ENCODE measurements at places on chromosomes 3 and 15.

DNA sequence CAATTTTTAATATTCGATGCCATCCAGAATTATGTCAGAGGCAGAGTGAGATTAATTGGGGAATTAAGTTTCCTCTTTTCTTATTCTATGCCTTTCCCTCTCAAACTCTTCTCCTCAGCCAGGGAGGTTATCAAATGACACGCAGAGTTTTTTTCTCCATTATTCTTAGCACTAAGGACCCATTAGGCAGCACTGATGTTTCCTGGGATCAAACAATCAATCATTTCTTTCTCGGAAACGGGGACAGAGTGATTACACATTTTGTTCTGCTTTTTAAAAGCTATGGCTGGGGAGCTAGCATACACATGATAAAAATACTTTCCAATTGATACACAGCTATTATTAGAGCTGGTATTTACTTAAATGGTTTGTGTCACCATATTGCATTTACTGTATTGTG is 35.3 kb upstream of the PSMD6 start:
- no peaks in the 10 kb centered on the region for H3K4me1 ChIP-seq
- no peak for DNase-seq
- no peak overlapping the region for H3K27ac ChIP-seq
- H3K4me3 ChIP-seq, result no peak overlapping the region

- H3K4me1 ChIP-seq, result no peaks in the 10 kb centered on the region
- H3K27me3 ChIP-seq, result no peaks in the 10 kb centered on the region
- no peak overlapping the region for H3K27ac ChIP-seq
- no peak for DNase-seq
Measured at GRCh38 chr3:96869316-96869715, 54.9 kb downstream of the EPHA6 start.

DNA sequence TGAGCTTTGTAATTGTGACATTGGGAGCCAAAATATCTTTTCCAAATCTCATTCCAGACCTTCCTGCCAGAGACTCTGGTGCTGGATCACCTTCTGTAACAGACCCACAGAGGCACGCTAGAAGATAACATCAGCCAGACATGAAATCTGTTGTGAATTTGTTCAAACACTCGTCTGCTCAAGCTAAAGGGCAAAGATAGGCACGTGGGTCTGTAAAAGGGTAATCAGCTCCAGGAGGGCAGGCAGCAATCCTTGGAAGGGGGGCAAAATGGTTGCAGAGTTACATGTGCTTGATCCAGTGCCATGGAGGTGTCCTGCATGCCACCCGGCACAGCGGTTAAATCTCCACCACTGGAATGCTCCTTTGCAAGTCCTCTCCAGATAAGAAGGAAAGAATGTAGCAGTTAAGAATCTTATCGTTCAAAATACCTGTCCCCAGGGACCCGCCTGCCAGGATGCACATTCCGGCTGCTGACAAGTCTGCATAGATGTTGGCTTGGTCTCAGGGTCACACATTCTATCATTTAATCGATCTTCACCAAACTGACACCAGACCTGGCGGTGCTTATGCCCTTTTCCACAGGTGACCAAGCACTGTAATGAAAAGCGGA is 74.8 kb downstream of the ADAMTS9 start:
- H3K27ac ChIP-seq, result peak overlapping the region; percentile 26
- H3K4me3 ChIP-seq, result no peak overlapping the region
- H3K4me1 ChIP-seq, result no peaks in the 10 kb centered on the region
- no peaks in the 10 kb centered on the region for H3K27me3 ChIP-seq

- H3K27me3 ChIP-seq, result no peaks in the 10 kb centered on the region
- H3K27ac ChIP-seq, result no peak overlapping the region
- no peaks in the 10 kb centered on the region for H3K36me3 ChIP-seq
- H3K4me1 ChIP-seq, result no peaks in the 10 kb centered on the region
Measured at GRCh38 chr15:49507261-49507660, 84.2 kb downstream of the FGF7 start.

- no peaks in the 10 kb centered on the region for H3K27me3 ChIP-seq
- H3K4me1 ChIP-seq, result peaks cover 7% of the 10 kb centered on the region
- peak overlapping the region; percentile 94 for H3K27ac ChIP-seq
- H3K4me3 ChIP-seq, result peak overlapping the region; percentile 97
- peak; percentile 79 for DNase-seq
Measured at GRCh38 chr15:68278345-68278594, 725 bp downstream of the FEM1B start.

DNA sequence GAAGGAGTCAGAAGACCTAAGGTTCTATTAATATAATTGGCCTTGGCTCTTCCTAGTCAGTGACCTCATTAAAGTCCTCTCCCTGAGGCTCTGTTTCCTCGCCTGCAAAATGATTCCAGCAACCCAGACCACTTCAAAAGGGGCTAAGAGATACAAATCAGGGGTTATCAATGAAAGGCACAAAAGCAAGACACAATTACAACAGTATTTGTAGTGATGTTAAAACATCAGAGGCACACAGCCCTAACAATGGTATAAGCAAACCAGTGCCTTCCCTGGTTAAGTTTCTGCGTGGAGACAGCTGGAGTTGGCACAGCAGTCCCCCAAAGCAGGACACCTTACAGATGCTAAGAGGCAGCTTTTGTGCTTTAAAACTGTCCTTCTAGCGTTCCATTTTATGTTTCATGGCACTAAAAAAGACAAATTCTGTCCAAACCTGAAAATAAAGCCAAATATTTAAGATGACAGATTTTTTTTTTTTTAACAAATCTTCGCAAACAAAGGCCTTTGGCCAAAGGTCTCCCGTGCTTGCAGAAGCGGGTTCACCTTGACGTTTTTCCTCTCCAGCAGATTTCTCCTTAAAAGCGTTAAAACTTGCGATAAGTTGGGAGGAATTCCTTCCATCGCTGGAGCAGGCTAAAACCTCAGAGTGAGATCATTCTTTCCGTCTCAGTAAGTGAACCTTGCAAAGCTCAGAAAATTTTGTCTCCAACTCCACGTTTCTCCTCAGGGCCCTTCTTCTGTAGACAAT is 999 bp downstream of the ZNF280D start:
- peak; percentile 55 for DNase-seq
- H3K27me3 ChIP-seq, result no peaks in the 10 kb centered on the region
- H3K27ac ChIP-seq, result peak overlapping the region; percentile 84
- no peaks in the 10 kb centered on the region for H3K36me3 ChIP-seq
- H3K4me1 ChIP-seq, result peaks cover 7% of the 10 kb centered on the region

DNA sequence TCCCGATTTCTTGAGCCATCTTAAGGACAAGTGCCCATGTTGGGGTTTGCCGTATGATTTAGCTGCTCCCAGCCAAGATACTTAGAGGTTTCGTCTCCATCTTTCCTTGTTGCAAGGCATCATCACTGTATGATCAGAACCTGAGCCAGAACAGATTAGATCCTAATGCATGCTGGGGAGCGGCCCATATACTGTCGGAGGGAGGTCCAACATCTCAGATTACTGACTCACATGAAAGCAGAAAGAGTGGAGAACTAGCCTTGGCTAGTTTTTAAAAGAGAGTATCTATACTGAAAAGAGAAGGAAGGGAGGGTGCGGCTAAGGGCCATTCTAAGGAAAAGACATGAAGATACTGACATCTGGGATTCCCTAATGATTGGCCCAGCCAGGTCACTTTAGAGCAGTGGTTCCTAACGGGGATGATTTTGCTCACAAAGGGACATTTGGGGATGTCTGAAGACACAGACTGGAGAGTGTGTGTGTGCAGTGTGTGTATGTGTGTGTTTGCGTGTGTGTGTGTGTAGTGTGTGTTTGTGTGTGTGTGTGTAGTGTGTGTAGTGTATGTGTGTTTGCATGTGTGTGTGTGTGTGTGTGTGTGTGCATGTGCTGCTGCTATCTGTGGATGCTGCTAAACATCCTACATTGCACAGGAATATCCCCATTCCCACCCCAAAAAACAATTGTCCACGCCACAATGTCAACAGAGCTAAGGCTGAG is 12.3 kb upstream of the LYSMD4 start:
- no peaks in the 10 kb centered on the region for H3K4me1 ChIP-seq
- H3K36me3 ChIP-seq, result no peaks in the 10 kb centered on the region
- H3K4me3 ChIP-seq, result no peak overlapping the region

GRCh38 chr15:32685576-32685975 is 32.2 kb upstream of the GREM1 start:
- no peak for DNase-seq
- H3K4me3 ChIP-seq, result no peak overlapping the region
- no peaks in the 10 kb centered on the region for H3K4me1 ChIP-seq
- no peaks in the 10 kb centered on the region for H3K36me3 ChIP-seq

DNA sequence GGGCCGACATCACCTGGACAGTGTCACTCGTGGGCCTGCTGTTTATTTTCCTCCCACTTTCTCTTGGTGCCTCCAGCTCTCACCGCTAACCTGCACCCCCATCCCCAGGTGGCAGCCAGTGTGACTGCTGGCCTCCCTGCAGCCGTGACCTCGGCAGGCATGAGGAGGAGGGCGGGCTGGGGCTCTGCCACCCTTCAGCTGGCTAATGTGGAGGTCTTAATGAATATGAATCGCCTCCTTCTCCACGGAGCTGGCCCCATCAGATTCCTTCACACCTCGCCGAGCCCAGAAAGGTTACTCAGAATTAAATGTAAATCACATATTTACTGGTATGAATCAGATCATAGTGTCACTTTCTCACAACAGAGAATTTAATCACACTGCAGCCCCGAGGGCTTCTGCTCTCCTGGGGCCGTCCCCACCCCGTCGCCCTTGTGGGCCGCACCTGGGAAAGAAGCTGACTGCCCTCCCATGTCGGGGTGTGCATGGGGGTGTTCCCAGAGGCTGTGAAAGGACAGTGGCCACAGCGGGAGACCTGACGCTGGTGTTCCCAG is 171.1 kb upstream of the TLE3 start:
- no peaks in the 10 kb centered on the region for H3K27me3 ChIP-seq
- peak overlapping the region; percentile 54 for H3K27ac ChIP-seq
- H3K4me1 ChIP-seq, result peaks cover 45% of the 10 kb centered on the region
- DNase-seq, result peak; percentile 76
- no peak overlapping the region for H3K4me3 ChIP-seq
- no peaks in the 10 kb centered on the region for H3K36me3 ChIP-seq

GRCh38 chr3:41434781-41435180 is 235.5 kb downstream of the CTNNB1 start:
- no peak overlapping the region for H3K4me3 ChIP-seq
- no peaks in the 10 kb centered on the region for H3K4me1 ChIP-seq
- no peaks in the 10 kb centered on the region for H3K36me3 ChIP-seq
- no peaks in the 10 kb centered on the region for H3K27me3 ChIP-seq

DNA sequence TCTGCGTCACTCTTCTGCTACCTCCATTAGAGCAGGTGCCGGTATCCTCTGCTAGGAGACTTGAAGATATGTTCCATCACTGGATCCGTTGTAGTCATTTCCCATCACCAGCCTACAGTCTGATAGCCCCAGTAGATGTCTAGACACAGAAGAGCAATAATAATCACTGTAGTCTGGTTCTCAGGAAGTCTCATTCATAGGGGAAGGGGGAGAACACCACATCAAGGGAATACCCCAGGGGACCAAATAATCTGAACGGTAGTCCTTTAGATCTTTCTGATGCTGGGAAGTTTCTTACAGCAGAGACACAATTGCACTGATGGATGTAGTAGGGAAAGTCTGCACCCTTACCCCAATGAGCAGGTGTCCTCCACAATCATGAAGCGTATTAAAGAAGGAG is 595.0 kb downstream of the EPHA3 start:
- no peaks in the 10 kb centered on the region for H3K27me3 ChIP-seq
- H3K4me1 ChIP-seq, result no peaks in the 10 kb centered on the region
- no peak overlapping the region for H3K4me3 ChIP-seq
- no peak overlapping the region for H3K27ac ChIP-seq

GRCh38 chr3:140276703-140277102 is 341.7 kb downstream of the CLSTN2 start:
- no peak for DNase-seq
- H3K36me3 ChIP-seq, result no peaks in the 10 kb centered on the region

DNA sequence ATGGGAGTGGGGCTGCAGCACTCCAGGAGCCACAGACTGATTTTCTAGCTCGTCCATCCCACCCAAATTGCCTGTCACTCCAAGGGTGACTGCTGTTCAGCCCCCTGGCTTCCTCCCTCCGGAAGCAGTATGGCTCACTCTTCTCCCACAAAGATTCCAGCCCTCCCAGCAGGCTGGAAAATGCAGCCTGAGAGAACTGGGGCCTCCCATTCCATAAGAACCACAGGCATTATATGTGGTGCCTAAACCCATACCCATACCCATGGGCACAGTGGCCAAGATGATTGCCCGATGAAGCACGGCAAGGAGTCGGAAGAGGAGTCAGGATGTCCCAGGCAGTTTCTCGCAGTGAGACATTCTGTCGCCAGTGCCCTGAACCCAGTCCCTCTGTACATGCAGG is 6.0 kb upstream of the VILL start:
- H3K27ac ChIP-seq, result no peak overlapping the region
- DNase-seq, result no peak
- H3K36me3 ChIP-seq, result peaks cover 3% of the 10 kb centered on the region
- no peaks in the 10 kb centered on the region for H3K4me1 ChIP-seq
- no peaks in the 10 kb centered on the region for H3K27me3 ChIP-seq

DNA sequence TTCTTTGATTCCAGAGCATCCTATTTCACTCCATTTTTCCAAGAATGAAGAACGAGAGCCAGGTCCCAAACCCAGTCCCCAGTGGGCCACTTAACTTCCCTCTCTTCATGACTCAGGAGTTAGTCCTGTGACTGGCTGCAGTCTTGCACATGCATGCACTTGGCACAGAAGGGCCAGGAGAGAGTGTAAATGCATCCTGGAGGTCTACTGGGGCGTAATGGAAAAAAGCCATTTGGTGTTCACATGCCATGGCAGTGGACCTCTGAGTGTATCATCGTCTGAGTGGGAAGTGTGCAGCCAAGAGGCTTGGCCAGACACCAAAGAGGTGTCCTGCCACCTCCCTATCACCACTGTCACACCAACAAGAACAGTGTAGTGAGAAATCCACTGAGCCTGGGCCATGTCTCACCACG is 15.1 kb upstream of the RFTN1 start:
- no peak overlapping the region for H3K27ac ChIP-seq
- DNase-seq, result no peak
- no peaks in the 10 kb centered on the region for H3K36me3 ChIP-seq
- no peaks in the 10 kb centered on the region for H3K4me1 ChIP-seq
- no peaks in the 10 kb centered on the region for H3K27me3 ChIP-seq
- no peak overlapping the region for H3K4me3 ChIP-seq

DNA sequence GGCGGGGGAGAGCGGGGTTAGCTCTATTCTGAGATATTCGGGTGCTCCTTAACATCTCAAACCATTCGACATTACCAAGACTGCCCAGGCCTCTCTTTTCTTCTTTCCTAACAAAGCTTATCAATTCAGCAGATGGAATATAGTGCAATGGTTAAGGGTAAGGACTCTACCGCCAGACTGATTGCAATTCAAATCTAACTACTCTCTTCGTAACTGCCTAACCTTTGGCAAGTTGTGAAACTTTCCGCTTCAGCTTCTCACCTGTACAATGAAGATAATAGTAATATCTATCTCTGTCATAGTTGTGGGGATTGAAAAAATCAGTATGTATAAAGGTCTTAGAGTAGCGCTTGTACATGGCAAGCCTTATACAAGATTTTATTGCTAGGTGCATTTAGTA is 972 bp downstream of the UBA5 start:
- peaks cover 6% of the 10 kb centered on the region for H3K4me1 ChIP-seq
- H3K4me3 ChIP-seq, result peak overlapping the region; percentile 78
- DNase-seq, result no peak
- H3K36me3 ChIP-seq, result no peaks in the 10 kb centered on the region
- peak overlapping the region; percentile 98 for H3K27ac ChIP-seq
